ENCODE measurements at places on chromosomes 6 and 20.

- H3K27me3 ChIP-seq = no peaks in the 10 kb centered on the region
- H3K4me3 ChIP-seq = no peak overlapping the region
- DNase-seq = no peak
- H3K27ac ChIP-seq = no peak overlapping the region
- no peaks in the 10 kb centered on the region for H3K36me3 ChIP-seq
Measured at GRCh38 chr6:157222201-157222981, 100.9 kb downstream of the TMEM242 start.

DNA sequence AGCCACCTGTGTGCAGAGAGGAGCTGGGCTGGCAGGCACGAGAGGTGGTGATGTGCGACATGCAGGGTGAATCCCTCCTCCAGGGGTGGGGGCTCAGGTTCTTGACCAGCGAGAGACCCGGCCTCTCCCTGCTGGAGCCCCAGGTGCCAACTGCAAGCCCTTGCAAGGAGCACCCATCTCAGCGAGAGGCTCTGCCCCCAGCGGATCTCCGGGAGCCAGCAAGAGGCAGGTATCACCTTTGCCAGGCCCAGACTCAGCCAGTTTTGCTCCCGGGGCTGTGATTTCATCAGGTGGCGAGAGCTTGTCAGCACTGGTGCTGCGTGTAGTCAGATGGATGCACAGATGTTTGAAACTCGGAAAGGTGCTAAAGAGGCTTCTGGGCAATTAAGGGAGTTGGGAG is 87.7 kb downstream of the TFAP2C start:
- H3K4me3 ChIP-seq = no peak overlapping the region
- peaks cover 10% of the 10 kb centered on the region for H3K4me1 ChIP-seq
- no peaks in the 10 kb centered on the region for H3K36me3 ChIP-seq
- no peak overlapping the region for H3K27ac ChIP-seq
- DNase-seq = no peak

DNA sequence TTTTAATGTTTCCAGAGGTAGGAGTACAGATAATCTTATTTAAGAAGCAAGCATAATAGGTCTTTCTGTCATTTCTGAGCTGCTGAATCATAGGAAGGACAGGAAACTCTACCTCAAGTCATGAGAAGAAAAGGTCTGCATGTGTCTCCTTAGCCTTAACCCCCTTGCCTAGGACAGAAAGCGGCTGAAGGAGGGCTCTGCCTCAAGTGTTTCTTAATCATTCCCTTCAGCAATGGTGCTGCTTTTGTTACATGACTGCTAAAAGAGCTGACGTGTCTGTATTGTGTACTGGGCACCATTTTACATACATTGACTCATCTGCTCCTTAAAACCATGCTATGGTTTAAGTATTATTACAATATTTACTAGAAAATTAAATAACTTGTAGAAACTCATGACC is 564.0 kb upstream of the AGPAT4 start:
- no peaks in the 10 kb centered on the region for H3K27me3 ChIP-seq
- DNase-seq = no peak
- H3K4me1 ChIP-seq = peaks cover 38% of the 10 kb centered on the region
- H3K27ac ChIP-seq = peak overlapping the region; percentile 59
- no peaks in the 10 kb centered on the region for H3K36me3 ChIP-seq

DNA sequence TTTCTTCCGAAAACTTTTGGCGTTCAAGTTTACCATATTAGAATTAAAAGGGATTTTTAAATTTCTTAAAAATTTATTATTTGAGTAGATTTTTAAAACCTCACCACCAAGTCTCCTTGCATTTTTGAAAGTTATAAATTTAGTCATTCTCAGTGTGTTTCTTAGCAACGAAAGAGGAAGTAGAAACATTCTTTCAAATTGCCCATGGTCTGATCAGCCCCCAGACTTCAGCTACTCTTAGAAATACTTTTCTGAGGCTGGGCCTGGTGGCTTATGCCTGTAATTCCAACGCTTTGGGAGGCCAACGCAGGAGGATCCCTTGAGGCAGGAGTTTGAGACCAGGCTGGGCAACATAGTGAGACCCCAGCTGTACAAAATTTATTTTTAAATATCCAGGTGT is 15.1 kb upstream of the RTF2 start:
- DNase-seq = no peak
- peaks cover 2% of the 10 kb centered on the region for H3K27me3 ChIP-seq
- H3K4me1 ChIP-seq = no peaks in the 10 kb centered on the region
- H3K4me3 ChIP-seq = no peak overlapping the region
- no peak overlapping the region for H3K27ac ChIP-seq

DNA sequence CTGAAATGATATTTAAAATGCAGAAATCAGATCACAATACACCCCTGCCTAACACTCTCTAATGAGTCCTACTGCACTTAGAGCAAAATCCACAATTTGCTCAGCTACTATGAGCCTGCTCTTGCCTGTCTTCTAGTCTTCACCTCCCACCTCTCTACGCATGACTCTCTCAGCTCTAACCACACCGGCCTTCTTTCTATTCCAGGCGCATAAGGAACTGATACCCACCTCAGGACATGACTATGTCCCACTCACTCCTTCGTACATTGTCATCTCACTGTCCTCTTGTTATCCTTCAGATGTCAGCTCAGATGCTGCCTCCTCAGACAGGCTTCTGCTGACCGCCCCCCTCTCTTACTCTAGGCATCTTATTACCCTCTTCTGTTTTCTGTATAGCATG is 201.0 kb upstream of the FLRT3 start:
- no peak overlapping the region for H3K4me3 ChIP-seq
- H3K27ac ChIP-seq = no peak overlapping the region
- H3K4me1 ChIP-seq = no peaks in the 10 kb centered on the region
- no peak for DNase-seq
- H3K36me3 ChIP-seq = no peaks in the 10 kb centered on the region

DNA sequence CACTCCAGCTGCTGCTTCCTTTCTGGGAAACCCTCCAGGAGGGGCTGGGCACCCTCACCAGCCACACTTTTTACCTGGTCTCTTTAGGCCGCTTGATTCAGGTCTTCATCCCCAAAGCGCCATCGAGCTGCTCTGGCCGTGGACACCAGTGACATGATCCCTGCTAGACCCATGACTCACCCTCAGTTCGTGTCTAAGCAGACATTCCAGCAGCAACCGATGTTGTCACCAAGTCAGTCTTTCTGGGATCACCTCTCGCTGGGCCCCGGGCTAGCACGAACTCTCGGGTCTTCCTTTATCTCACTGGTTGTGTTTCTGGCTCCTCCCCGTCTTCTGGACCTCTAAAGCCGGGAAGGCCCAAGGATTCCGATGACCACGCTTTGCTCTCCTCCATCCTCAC is 43.0 kb upstream of the GPR31 start:
- no peak for DNase-seq
- H3K27me3 ChIP-seq = peaks cover 26% of the 10 kb centered on the region
- peaks cover 9% of the 10 kb centered on the region for H3K4me1 ChIP-seq
- no peak overlapping the region for H3K27ac ChIP-seq
- no peak overlapping the region for H3K4me3 ChIP-seq

- no peak overlapping the region for H3K27ac ChIP-seq
- no peaks in the 10 kb centered on the region for H3K36me3 ChIP-seq
- H3K27me3 ChIP-seq = peaks cover 7% of the 10 kb centered on the region
- no peak overlapping the region for H3K4me3 ChIP-seq
Measured at GRCh38 chr20:11564491-11564890, 353.2 kb upstream of the BTBD3 start.

DNA sequence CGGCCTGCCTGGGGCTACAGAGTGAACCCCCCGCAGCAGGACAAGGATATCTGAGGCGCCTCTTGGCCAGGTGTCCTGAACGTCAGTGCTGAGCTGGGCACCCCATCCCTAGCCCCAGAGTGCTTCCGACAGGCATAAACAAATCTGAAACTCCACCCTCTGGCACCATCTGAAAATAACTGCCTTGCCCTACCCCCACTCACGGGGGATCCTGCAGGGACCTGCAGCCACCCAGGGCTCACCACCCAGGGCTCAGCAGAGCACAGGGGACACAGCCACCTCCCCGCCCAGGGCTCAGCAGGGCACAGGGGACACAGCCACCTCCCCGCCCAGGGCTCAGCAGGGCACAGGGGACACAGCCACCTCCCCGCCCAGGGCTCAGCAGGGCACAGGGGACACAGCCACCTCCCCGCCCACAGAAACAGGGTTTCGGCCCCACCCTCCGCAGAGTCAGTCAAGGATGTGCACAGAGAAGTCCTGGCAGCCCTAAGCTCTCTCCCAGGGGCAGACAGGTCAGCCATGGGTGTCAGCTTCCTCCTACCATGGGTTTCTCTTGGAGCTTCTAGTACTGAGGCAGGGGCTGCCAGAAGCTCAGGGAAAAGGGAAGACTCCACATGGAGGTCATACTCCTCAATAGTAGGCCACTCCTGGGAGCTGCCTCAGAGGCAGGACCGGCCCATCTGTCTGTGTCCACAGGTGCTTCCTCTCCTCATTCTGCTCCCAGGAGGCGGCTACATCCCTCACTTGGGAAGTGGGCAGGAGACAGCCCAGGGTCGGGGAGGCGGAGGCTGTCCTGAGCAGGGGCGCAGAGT is 4.6 kb downstream of the UCKL1 start:
- DNase-seq = no peak
- H3K27me3 ChIP-seq = no peaks in the 10 kb centered on the region
- H3K4me1 ChIP-seq = peaks cover 52% of the 10 kb centered on the region
- H3K27ac ChIP-seq = no peak overlapping the region
- peaks cover 1% of the 10 kb centered on the region for H3K36me3 ChIP-seq

- H3K36me3 ChIP-seq = peaks cover 1% of the 10 kb centered on the region
- H3K4me3 ChIP-seq = no peak overlapping the region
- DNase-seq = no peak
Measured at GRCh38 chr20:13681248-13682125, 42.8 kb upstream of the TASP1 start.

GRCh38 chr6:10404107-10404798 is 10.6 kb downstream of the TFAP2A start:
- no peaks in the 10 kb centered on the region for H3K36me3 ChIP-seq
- H3K4me3 ChIP-seq = peak overlapping the region; percentile 80
- peak overlapping the region; percentile 87 for H3K27ac ChIP-seq
- peak; percentile 99 for DNase-seq
- peaks cover 19% of the 10 kb centered on the region for H3K27me3 ChIP-seq
- H3K4me1 ChIP-seq = peaks cover 59% of the 10 kb centered on the region

DNA sequence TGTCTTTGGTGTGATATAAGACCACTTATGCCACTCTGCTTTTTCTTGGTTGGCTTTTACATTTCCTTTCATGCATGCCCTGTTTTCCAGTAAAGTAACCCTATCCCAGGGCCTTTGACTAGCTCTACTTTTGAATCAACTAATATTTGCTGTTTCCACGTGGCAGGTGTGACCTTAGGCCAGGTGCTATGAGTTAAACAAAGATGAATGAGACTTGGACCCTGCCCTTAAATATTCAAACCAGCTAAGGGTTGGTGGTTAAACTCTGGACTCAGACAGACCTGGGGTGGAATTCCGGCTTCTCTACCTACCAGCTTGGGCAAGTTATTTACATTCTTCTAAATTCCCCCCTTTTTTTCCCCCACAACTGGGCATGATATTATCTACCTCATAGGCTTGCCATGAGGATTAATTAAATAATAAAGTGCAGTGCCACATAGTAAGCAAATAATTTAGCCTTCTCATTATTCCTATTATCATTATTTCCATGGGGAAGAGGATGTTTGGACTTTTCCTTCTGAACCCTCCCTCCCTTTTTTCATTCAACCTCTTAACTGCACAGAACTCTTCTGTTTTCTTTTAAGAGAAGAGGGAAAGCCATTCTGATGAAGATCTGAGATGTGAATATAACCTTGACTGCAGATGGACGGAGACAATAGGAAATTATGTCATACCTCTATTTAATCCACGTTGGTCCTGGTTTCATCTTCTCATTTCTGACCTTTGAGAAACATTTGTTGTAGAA is 143.6 kb upstream of the TNFAIP3 start:
- peaks cover 5% of the 10 kb centered on the region for H3K4me1 ChIP-seq
- no peaks in the 10 kb centered on the region for H3K36me3 ChIP-seq
- no peak overlapping the region for H3K27ac ChIP-seq
- H3K4me3 ChIP-seq = no peak overlapping the region
- H3K27me3 ChIP-seq = no peaks in the 10 kb centered on the region
- DNase-seq = no peak

GRCh38 chr6:96499781-96500180 is 21.8 kb upstream of the UFL1 start:
- H3K36me3 ChIP-seq = peaks cover 4% of the 10 kb centered on the region
- H3K27ac ChIP-seq = no peak overlapping the region
- no peaks in the 10 kb centered on the region for H3K27me3 ChIP-seq

DNA sequence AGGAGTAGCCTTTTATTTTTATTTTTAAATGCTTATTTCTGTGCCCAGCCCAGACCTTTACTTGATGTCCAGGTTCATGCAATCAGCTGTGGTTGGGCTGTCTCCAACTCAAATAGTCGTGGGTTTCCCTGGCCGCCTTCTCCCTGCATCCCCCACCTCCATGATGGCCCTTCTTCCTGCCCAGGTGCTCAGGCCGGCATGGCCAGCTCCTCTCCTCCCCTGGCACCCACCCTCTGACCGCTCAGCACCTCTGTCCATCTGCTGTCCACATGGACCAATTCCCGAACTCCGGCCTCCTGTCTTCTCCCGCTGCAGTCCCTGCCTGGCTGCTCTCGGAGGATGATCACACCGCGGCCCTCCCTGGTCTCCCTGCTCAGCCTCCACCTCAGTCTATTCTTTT is 81.2 kb upstream of the SULF2 start:
- no peak for DNase-seq
- peaks cover 45% of the 10 kb centered on the region for H3K27me3 ChIP-seq
- H3K36me3 ChIP-seq = no peaks in the 10 kb centered on the region
- H3K4me3 ChIP-seq = no peak overlapping the region

GRCh38 chr20:57948180-57948955 is 238.6 kb upstream of the PMEPA1 start:
- peaks cover 5% of the 10 kb centered on the region for H3K36me3 ChIP-seq
- peaks cover 52% of the 10 kb centered on the region for H3K4me1 ChIP-seq
- H3K27me3 ChIP-seq = no peaks in the 10 kb centered on the region
- H3K4me3 ChIP-seq = no peak overlapping the region
- peak; percentile 36 for DNase-seq

- no peaks in the 10 kb centered on the region for H3K4me1 ChIP-seq
- H3K4me3 ChIP-seq = no peak overlapping the region
- no peaks in the 10 kb centered on the region for H3K36me3 ChIP-seq
Measured at GRCh38 chr6:49852975-49853374, 13.4 kb downstream of the CRISP1 start.

DNA sequence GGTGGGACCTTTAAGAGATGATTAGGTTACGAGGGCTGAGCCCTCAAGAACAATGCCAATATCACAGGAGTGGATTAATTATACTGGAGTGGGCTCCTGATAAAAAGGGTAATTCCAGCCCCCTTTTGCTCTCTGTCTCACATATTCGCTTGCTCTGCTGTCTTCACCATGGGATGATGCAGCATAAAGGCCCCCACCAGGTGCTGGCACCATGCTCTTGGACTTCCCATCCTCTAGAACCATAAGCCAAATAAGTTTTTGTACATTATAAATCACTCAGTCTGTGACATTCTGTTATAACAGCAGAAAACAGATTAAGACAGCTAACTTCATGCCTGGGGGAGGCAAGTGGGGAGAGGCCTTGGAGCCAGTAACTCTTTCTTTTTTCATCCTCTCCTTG is 9.8 kb upstream of the SNRPB start:
- DNase-seq = no peak
- H3K36me3 ChIP-seq = peaks cover 40% of the 10 kb centered on the region
- no peaks in the 10 kb centered on the region for H3K4me1 ChIP-seq

- peak overlapping the region; percentile 90 for H3K27ac ChIP-seq
- H3K4me3 ChIP-seq = no peak overlapping the region
- H3K4me1 ChIP-seq = peaks cover 31% of the 10 kb centered on the region
- H3K36me3 ChIP-seq = no peaks in the 10 kb centered on the region
- no peak for DNase-seq
Measured at GRCh38 chr6:72553531-72554511, 68.0 kb upstream of the KCNQ5 start.
